ENCODE measurements at places on chromosomes 12 and 14.

DNA sequence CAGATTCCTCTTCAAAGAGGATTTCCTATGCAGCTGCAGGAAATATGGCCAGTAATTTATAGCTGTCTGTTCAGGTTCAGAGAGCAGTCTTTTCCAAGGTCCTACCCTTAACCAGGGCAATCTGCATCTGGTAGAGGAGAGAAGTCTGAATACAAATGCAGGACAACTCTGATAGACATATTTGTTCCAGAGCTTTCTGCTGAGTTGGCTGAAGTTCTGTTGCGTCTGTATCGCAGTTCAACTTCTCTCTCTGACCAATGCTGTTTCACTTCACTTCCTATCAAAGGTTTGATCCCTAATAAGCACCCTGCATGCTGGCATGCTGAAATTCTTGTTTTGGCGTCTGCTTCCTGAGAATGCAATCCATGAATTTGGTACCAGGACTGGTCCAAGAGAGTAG, 14.0 kb upstream of the CCDC91 start:
- no peaks in the 10 kb centered on the region for H3K27me3 ChIP-seq
- DNase-seq: no peak
- peaks cover 5% of the 10 kb centered on the region for H3K4me1 ChIP-seq
- no peak overlapping the region for H3K4me3 ChIP-seq
- no peak overlapping the region for H3K27ac ChIP-seq
- H3K36me3 ChIP-seq: no peaks in the 10 kb centered on the region

DNA sequence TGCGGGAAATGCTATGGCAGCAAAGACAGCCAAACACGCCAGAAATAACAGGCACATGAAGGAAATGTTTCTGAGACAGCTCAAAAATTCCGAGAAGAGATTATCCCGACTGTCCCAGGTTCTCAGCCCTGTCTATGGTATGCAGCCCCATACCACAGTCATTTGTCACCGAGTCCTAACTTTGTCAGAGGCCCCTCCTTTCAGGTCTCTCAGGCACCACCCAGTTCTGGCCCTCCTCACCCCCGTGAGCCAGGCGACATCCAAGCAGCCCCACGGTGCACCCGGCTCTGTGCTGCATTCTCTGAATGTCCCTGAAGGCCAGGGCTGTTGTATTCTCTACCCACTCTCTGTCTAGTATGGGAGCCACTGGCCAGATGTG, 24.0 kb downstream of the SSH1 start:
- no peaks in the 10 kb centered on the region for H3K27me3 ChIP-seq
- DNase-seq: no peak
- H3K36me3 ChIP-seq: peaks cover 35% of the 10 kb centered on the region

DNA sequence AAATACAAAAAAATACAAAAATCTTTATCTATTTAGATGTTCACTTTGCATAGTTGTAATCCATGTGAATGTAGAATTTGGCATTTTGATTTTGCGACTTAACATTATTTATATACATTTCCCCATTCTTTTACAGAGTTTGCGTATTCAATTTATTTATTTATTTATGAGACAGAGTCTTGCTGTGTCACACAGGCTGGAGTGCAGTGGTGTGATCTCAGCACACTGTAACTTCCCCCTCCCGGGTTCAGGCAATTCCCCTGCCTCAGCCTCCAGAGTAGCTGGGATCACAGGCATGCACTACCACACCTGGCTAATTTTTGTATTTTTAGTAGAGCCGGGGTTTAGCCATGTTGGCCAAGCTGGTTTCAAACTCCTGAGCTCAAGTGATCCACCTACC, 25.3 kb upstream of the STRN3 start:
- DNase-seq: no peak
- H3K36me3 ChIP-seq: no peaks in the 10 kb centered on the region
- H3K4me1 ChIP-seq: no peaks in the 10 kb centered on the region
- H3K4me3 ChIP-seq: no peak overlapping the region
- H3K27ac ChIP-seq: no peak overlapping the region

GRCh38 chr12:50566066-50566465, 61.3 kb downstream of the DIP2B start:
- no peaks in the 10 kb centered on the region for H3K4me1 ChIP-seq
- H3K36me3 ChIP-seq: no peaks in the 10 kb centered on the region

GRCh38 chr12:5308216-5308615, 123.7 kb upstream of the NTF3 start:
- peaks cover 5% of the 10 kb centered on the region for H3K27me3 ChIP-seq
- no peak overlapping the region for H3K4me3 ChIP-seq
- DNase-seq: no peak
- no peaks in the 10 kb centered on the region for H3K36me3 ChIP-seq
- H3K27ac ChIP-seq: no peak overlapping the region

- H3K27me3 ChIP-seq: no peaks in the 10 kb centered on the region
- H3K36me3 ChIP-seq: peaks cover 4% of the 10 kb centered on the region
- H3K4me3 ChIP-seq: peak overlapping the region; percentile 90
- no peak for DNase-seq
- H3K4me1 ChIP-seq: peaks cover 72% of the 10 kb centered on the region
Observed at GRCh38 chr12:26939953-26940352, 1.7 kb downstream of the FGFR1OP2 start.

DNA sequence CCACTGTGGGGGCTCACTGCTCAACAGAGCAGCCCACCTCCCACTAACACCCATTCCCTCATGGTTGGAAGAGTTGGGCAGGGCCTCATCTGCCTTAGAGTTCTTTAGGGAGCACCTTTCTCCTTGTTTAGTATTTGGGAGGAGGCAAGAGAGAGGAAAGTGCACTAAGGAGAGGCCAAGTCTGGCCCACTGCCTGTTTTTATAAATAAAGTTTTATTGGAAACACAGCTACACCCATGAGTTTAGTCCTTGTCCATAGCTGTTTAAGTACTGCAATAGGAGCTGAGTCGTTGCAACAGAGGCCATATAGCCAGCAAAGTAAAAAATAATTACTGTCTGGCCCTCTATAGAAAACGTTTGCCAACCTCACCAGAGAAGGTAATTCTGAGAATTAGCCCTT, 63.9 kb downstream of the C14orf132 start:
- DNase-seq: no peak
- no peaks in the 10 kb centered on the region for H3K4me1 ChIP-seq
- peaks cover 4% of the 10 kb centered on the region for H3K27me3 ChIP-seq
- no peaks in the 10 kb centered on the region for H3K36me3 ChIP-seq

- no peaks in the 10 kb centered on the region for H3K27me3 ChIP-seq
- H3K27ac ChIP-seq: no peak overlapping the region
- no peak overlapping the region for H3K4me3 ChIP-seq
- no peaks in the 10 kb centered on the region for H3K4me1 ChIP-seq
- no peaks in the 10 kb centered on the region for H3K36me3 ChIP-seq
- DNase-seq: no peak
Observed at GRCh38 chr14:42174357-42174756, 567.7 kb downstream of the LRFN5 start.

DNA sequence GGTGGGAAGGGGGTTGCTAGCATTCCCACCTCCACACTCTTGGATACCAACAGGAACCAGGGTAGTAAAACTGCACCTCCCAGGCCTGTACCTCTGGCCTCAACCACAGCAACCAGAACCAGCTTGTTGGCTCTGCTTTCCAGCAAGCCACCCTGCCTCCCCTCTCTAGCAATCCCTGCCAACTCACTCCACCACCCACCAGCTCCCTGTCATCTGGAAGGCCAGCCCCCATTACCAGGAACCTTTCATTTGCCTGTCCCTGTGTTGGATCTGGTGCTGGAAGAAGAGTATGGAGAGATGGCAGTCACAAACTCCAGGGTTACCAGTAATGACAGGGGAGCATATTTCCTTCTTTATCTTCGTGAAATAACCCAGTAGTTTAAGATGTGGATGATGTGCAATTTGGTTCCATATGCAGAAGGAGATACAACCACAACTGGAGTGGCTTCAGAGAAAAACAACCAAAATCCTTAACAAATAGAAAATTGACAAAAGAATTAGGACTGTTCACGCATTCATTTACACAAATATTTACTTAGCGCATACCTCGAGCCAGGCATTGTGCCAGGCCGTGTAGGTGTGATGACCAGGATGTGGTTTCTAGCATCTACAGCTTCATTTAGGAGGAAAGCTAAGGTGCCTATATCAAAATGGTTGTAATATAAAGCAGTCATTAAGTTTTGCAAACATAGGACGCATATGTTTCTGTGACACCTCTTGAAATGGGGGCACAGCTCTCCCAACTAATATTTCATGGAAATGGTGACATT, 3.4 kb downstream of the B4GALNT3 start:
- no peak for DNase-seq
- H3K36me3 ChIP-seq: no peaks in the 10 kb centered on the region
- H3K27me3 ChIP-seq: peaks cover 14% of the 10 kb centered on the region
- no peaks in the 10 kb centered on the region for H3K4me1 ChIP-seq

DNA sequence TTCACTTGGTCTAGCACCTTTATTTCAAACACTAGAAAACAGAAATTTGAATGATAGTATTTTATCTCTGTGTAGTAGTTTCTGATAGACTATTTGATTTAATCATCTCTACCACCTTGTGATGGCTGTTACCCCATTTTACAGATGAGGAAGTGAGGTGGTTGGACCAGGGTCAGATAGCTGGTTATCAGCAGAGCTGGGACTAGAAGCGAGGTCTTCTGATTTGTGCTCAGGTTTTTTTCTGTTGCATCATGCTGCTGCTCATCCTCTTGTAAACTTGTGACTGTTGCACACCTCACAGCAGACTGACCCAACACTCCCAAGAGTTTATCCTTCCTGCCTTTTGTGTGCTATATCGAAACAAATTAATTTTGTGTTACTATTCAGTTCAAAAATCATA, 10.1 kb upstream of the MANSC4 start:
- no peak overlapping the region for H3K4me3 ChIP-seq
- no peak for DNase-seq
- no peaks in the 10 kb centered on the region for H3K27me3 ChIP-seq
- no peak overlapping the region for H3K27ac ChIP-seq
- H3K4me1 ChIP-seq: peaks cover 11% of the 10 kb centered on the region
- peaks cover 79% of the 10 kb centered on the region for H3K36me3 ChIP-seq

DNA sequence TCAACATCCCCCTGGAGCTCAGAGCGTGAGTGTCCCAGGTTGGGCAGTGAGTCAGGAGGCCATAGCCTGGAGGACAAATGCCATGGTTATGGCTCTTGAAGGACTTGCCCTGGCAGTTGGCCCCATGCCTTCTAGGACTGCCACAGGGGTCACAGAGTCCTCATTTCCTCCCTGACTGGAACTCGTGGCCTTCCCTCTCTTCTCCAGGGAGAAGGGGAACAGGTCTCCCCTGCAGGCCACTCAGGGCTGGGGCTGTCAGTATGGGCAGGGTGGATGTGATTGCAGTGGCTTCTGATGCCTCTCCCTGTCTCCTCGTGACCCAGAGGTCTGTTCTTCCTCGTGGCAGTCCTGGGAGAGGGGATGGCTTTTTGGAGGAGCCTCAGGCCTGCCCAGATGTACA, 70.7 kb downstream of the ADCK1 start:
- H3K4me3 ChIP-seq: no peak overlapping the region
- DNase-seq: no peak
- H3K27ac ChIP-seq: no peak overlapping the region

DNA sequence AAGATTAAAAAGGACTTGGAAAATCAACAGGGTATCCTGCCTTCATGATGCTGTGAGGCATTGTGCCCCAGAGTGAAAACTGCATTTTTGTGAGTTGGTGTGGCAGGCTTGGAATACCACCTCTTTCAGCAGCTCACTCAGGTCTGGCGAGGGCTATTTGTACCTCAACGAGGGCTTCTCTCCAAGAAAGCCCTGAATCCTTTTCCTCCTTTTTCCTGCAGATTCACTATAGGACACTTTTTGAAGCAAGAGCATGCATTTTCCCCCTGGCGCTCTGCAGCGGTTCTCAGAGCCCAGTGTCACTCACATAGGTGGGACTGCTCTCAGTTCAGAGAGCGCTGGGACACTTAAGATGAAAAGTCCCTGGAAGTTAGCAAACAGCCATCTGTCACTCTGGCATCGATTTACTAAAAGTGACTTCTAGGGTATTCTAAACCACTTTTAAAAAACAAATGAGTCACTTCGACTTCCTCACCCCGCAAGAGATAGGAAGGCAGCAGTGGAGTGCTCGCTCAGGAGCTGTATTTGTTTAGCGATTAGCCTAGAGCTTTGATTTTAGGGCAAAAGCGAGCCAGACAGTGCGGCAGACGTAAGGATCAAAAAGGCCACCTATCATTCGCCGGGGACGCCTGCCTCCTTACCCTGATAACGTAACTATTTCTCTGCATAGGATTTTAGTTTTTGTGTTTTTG, 782 bp upstream of the LGR5 start:
- peaks cover 4% of the 10 kb centered on the region for H3K27me3 ChIP-seq
- H3K4me3 ChIP-seq: no peak overlapping the region
- H3K4me1 ChIP-seq: no peaks in the 10 kb centered on the region
- H3K27ac ChIP-seq: no peak overlapping the region
- no peaks in the 10 kb centered on the region for H3K36me3 ChIP-seq

DNA sequence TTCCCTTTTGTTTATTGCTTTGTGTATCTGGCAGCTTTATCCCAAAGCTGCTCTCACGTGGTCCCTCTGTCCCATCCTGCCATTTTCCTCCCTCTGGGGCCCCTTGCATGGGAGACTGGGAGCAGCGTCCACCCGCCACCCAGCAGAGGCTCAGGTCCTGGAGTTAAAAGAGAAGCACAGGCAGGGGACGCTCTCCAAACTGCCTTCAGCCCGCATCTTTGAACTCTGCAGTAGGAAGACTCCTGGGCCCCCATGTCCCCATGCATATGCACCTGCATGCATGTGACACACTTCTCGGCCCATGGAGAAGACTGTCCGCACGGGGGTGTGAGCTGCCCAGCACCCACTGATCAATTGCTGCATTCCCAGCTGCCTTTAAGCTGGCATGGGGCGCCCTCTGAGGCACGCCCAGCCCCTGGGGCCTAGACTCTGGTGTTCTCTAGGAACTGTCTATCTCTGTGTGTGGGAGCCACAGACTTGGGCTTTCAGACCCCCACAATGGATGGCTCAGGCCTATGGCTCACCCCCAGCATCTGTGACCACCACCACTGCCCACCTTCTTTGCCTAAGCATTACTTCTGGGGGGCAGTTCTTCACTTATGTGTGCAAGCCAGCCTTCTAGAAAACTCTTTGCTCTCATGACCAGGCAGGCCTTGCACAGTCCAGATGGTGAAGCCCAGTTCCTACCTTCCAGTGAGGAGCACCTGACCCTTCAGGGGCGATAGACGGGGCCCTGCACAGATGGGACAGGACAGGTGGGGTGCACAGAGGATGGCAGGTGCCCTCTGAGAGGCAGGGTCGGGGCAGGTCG, 96.1 kb upstream of the DIO3 start:
- H3K27ac ChIP-seq: no peak overlapping the region
- DNase-seq: no peak
- H3K36me3 ChIP-seq: no peaks in the 10 kb centered on the region
- peaks cover 46% of the 10 kb centered on the region for H3K27me3 ChIP-seq
- H3K4me3 ChIP-seq: no peak overlapping the region
